ENCODE measurements at places on chromosomes 12 and 14.

- peak; percentile 46 for DNase-seq
These were observed 117.1 kb downstream of the HMGA2 start for GRCh38 chr12:65941388-65941787.

GRCh38 chr12:7026854-7027253, 8.6 kb upstream of the LPCAT3 start:
- DNase-seq: no peak

- no peak for DNase-seq
These were observed 28.8 kb downstream of the P2RX4 start for GRCh38 chr12:121238604-121239350.

GRCh38 chr12:117985182-117985581, 16.4 kb upstream of the KSR2 start:
- peak; percentile 46 for DNase-seq

DNA sequence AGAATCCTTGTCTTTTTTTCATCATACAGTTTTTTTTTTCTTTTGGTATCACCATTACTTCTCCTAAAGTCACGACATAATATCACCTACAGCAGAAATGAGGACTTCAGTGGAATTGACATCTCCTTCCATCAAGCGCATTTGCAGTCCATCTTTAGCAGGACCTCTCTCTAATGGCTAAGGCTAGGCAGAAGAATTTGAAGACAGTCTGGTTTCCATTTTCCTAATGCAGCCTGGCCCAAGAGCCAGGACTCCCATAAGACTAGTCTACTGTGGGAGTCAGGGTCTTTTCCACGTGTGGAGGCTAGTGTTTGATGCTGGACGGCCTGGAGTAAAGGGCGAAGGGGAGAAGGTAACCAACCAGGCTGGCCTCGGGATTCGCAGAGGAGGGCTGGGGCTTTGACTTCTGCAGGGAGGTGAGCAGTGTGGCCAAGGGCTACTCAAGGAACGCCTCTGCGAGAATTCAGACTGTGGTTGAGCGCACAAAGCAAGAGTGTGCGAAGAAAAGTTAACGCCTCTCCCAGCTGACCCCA, 769 bp upstream of the ZNF740 start:
- DNase-seq: no peak

DNA sequence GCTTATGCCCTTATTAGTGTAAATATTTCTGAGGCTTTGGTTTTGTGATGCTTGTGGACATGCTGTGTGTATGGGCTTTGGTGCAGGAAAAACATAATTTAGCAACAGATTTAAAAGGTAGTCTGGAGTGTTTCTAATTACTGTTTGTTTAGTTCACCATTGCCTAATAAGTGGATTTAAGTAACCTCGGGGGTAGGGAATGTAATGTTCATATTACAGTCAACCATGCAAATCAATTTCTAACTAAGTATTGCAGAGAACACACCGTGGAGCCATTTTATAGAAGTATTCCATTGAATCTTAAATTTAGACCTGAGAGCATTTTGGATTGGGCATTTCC, 53.5 kb downstream of the ANO6 start:
- DNase-seq: no peak

- DNase-seq: no peak
These were observed 6.0 kb downstream of the JAG2 start for GRCh38 chr14:105162669-105162979.

Data from HS-27A (cell line).